Aortic smooth muscle cell (primary cell): ENCODE measurements at places on chromosomes 6 and 20. TPM values are rescaled to one million over a fixed set of nuclear protein-coding genes. Genes with fewer than 3 reads are reported as not detected.

C6orf120 gene
- total RNA-seq = 36.2 and 40.6 TPM in 2 replicates

HDDC2 gene
- total RNA-seq = 64.6 and 79.5 TPM in 2 replicates

TRIM15 gene
- not detected in 2 replicates for total RNA-seq

ZNF334 gene
- total RNA-seq = 0.25 and 1.8 TPM in 2 replicates

LINC00237 gene
- total RNA-seq = not detected in 2 replicates

DOK5 gene
- 44.0 and 99.6 TPM in 2 replicates for total RNA-seq

FILIP1 gene
- total RNA-seq = 5.2 and 7.3 TPM in 2 replicates
